ENCODE measurements at places on chromosomes 4 and X.
A peak's percentile ranks its signal among the peaks of the same experiment; 100 is the strongest.

DNA sequence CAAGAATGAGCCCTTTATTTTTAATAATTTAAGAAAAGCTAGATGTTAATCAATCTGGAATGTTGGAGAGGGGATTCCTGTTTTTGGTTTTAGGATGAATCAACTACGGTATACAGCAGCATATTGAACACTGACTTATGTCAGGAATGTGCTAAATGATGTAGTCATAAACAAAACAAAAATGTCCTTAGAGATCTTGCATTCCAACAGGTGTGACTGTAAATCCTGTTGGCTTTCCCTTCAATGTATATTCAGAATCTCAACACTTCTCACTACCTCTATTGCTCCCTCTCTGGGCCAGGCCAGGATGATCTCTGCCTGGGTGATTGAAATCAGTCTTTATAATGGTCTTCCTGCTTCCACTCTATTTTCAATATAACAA, 37.8 kb upstream of the BDH2 start:
- DNase-seq = no peak

DNA sequence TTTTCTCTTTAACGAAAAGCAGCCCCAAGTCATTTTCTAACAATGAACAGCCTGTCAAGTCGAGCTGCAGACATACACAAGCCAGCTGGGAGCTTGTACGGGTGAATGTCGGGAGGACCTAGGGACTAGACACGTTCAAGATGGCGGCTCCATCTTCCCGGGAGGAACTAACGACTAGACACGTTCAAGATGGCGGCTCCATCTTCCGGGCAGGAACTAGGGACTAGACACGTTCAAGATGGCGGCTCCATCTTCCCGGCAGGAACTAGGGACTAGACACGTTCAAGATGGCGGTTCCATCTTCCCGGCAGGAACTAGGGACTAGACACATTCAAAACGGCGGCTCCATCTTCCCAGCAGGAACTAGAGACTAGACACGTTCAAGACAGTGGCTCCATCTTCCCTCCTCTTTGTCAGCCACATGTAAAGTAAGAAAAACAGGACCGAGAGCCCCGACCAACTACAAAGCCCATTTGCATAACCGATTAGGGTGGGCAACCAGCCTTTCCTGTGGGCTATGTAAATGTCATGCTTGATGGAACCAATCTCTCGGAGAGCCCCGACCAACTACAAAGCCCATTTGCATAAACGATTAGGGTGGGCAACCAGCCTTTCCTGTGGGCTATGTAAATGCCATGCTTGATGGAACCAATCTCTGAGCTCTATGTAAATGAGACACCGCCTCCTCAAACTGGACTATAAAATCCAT, 175.5 kb downstream of the DHRSX start:
- DNase-seq = peak; percentile 17

DNA sequence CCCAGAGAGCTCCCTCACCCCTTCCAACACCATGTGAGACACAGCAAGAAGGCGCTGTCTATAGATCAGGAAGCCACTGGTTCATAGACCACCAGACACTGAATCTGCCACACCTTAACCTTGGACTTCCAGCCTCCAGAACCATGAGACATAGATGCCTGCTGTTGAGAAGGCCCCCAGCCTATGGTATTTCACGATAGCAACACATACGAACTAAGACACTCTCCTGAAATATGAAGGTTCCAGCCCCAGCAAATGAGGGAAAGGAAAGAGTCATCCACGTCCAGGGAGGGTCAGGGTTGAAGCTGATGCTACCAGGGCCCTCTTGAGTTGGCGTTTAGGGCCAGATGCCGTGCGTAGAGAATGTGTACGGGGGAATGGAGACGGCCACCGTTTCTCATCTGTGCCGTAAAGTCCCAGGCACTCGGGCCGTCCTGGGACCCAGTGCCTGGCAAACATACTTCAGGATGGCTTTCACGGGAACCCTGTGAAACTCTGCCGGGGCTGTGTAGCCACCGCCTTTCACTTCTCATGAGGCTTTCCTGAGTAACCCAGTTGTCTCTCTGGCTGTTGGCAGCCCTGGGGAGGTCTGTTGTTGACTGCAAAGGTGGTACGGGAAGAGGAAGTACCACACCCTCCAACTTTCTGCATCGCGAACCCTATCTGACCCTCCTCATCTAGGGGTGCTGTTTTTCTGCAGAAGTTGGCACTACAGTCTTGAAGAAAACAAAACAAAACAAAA, 17.7 kb upstream of the P2RY8 start:
- DNase-seq = no peak

GRCh38 chrX:10102046-10102704, 54.6 kb upstream of the CLCN4 start:
- DNase-seq = no peak

DNA sequence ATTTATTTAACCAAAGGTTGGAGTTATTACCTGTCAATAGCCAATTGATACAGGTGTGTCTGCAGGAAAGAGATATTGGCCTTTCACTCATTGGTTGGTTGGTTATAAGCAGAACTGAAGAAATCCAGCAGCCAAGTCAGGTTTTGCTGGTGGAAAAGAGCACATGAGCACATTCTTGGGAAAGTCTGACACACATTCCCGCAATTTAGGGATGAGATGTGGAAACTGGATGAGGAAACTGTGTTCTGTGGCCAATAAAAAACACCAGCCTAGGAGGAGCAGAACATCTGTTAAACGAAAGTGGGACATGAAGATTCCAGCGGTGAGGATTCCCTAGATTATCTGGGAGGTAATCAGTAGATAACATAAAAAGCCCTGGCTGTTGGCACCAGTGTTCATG, 567.4 kb upstream of the CPEB2 start:
- no peak for DNase-seq

- DNase-seq = peak; percentile 85
These were observed at the start of gene PUDP for GRCh38 chrX:7147978-7148854. Gene PUDP, minus strand, starts transcription at chrX:7148153. Its CDS starts 40 bp downstream, at chrX:7148113.

GRCh38 chr4:22474636-22475310, 41.1 kb downstream of the ADGRA3 start:
- DNase-seq = no peak

GRCh38 chrX:134803551-134804183, 145.4 kb upstream of the PLAC1 start:
- DNase-seq = no peak

DNA sequence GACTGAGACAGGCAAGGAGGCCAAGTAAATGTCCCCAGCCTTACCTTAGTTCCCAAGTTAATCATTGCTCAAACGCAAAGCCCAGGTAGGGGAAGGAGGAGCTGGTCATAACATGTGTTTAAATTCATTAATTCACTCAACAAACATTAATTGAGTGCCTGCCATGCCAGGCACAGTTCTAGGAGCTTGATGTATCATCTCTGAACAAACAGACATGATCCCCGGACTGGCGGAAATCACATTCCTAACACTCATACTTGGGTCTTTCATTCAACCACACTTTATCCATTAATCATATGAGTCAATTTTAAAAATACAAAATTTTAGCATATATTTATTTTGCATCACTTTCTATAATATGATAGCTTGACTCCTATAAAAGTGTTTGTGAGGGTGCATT, 335.3 kb upstream of the NOCT start:
- DNase-seq = no peak

- DNase-seq = no peak
These were observed 102.1 kb upstream of the EDNRA start for GRCh38 chr4:147378780-147379179.

DNA sequence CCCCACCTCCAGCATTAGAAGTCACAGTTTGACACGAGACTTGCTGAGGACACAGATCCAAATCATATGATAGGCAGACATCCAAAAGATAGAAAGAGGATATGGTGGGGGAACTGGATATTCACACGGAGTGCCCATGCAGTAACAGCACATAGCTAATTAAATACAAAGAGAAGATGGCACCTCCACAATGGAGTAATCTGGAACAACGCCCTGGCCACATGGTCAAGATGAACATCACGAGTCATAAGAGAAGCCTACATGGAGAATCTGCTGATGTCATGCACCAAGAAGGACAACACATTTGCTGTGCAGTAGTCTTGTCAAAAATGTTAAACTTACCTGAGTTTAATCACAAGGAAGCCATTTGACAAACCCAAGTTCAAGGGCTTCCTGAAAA, 10.1 kb upstream of the LOC101059915 start:
- no peak for DNase-seq

GRCh38 chr4:128284317-128284716, 3.3 kb downstream of the PGRMC2 start:
- no peak for DNase-seq

- DNase-seq = no peak
These were observed 5.7 kb downstream of the CYBB start for GRCh38 chrX:37785569-37785968.

DNA sequence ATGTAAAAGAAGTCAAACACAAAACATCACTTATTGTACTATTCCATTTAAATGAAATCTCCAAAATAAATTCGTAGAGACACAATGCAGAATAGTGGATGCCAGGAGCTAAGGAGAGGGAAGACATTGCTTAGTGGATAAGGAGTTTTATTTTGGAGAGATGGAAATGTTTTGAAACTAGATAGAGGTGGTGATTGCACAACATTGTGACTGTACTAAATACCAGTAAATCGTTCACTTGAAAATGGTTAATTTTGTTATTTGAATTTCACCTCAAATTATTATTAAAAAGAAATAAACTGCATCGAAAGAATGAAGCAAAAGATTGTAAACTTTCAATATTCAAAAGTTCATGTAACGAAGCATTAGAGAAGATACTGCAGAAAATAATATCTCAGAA, 9.7 kb upstream of the ACSL4 start:
- DNase-seq = no peak

- DNase-seq = no peak
These were observed 1.6 kb downstream of the RNF150 start for GRCh38 chr4:141131723-141132071.

DNA sequence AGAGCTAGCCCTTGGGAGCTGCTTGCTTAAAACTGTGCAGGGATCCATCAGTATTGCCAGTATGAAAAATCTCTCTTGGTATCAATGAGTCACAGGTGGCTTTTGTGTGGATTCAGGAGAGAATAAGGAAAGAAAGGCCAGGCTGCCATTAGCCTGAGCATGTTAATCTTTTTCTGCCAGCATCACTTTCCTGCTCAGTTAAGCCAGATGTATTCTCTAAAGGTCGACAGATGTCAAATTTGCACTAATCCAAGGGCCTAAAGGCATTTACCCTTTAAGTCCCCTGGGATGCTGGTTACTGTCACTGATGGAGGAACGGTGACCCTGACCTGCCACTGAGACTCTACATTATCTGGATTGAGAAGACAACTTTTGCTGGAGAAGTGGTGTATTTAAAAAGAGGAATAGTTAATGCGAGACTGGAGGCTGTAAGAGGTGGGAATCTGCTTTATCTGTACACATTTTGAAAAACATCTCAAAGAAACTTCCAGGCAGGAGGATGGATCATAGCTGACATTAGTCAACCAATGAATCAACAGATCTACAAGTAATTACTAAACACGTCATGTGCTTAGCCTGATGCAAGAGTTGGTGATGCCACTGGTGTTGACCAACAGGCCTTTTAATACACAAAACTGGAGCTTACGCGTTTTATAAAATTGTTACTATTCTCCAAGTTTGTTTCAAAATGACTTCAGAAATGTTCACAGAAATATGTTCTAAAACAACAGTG, 241.4 kb upstream of the ANXA3 start:
- no peak for DNase-seq

DNA sequence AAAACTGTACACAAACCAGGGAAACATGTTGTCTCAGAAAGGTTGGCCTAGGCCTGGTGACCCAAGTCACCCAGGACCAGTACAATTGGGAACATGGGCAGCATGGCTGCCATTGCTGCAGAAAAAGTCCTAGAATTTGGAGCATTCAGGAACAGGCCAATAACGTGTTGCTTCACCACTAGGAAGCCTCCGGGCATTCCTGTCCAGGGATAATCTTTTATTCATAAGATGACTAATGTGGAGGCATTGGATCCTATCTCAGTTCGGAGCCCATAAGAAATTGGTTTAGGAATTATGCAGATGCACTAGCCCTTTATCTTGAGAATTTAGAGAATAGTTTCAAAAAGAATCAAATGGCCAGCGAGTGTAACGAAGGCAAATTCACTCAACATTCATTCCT, 242.8 kb upstream of the NDST4 start:
- no peak for DNase-seq

- DNase-seq = no peak
These were observed 724.0 kb downstream of the ADGRL3 start for GRCh38 chr4:61924131-61924530.

GRCh38 chr4:102172341-102172740, 172.9 kb downstream of the SLC39A8 start:
- DNase-seq = no peak

GRCh38 chr4:105194328-105195231, 47.9 kb downstream of the TET2 start:
- no peak for DNase-seq

DNA sequence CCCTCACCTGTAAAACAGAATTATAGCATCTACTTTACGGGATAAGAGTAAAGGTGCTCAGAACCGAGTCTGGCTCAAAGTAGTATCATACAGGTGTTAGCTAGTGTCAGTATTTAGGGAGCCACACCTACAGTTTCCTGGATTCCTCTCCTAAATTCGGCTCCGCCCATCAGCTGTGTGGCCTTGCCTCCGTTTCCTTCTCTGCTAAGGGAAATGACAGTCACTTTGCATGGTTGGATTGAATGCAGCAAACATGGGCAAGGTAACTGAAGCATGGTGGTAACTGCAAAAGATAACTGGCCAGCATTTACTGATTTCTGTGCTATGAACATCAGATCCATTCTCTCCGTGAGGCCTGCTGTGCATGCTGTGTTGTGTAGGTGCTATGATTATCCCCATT, 2.8 kb downstream of the PPP1R3F start:
- DNase-seq = no peak

- no peak for DNase-seq
These were observed 362.0 kb upstream of the AMOT start for GRCh38 chrX:113202601-113203000.

DNA sequence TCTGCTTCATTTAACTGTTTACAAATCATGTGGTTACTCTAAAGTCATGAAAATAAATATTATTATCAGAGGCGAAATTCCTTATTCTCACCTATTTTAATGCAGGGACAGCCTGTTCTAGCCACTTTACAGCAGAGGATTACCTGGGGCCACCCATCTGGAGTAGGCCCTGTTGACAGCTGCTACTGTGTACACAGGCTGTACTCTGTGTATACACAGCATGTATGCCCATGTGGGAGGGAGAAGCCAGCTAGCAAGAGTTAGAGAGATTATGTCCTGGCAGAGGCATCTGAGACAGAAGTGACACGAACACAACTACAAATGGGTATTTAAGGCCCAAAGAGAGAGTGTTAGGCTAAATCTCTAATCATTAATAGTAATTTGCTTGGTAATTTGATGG, 62.1 kb downstream of the GPRIN3 start:
- no peak for DNase-seq

DNA sequence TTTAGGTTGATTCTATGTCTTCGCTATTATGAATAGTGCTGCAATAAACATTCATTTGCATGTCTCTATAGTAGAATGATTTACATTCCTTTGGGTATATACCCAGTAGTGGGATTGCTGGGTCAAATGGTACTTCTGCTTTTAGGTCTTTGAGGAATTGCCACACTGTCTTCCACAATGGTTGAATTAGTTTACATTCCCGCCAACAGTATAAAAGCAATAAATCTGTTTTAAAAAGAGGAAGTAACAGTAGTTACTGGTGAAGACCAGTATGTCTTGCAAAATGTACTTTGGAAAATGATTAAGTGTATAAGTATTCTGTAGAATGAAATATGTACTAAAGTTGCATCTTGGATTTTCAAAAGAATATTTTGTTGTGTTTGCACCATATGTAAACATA, 77.3 kb downstream of the SHROOM4 start:
- DNase-seq = no peak

- no peak for DNase-seq
These were observed 85.2 kb downstream of the ACOX3 start for GRCh38 chr4:8355306-8355705.

- no peak for DNase-seq
These were observed 683.6 kb upstream of the TENM3 start for GRCh38 chr4:181559637-181560036.
